Activated CD4-positive, alpha-beta T cell treated with anti-CD3 and anti-CD28 coated beads, Interleukin-2, amount 10 ng/mL, durations not matched to agents 24 days and 14 days (primary cell): ENCODE measurements at places on chromosomes 2 and 18. TPM values are rescaled to one million over a fixed set of nuclear protein-coding genes. Genes with fewer than 3 reads are reported as not detected.

DNA sequence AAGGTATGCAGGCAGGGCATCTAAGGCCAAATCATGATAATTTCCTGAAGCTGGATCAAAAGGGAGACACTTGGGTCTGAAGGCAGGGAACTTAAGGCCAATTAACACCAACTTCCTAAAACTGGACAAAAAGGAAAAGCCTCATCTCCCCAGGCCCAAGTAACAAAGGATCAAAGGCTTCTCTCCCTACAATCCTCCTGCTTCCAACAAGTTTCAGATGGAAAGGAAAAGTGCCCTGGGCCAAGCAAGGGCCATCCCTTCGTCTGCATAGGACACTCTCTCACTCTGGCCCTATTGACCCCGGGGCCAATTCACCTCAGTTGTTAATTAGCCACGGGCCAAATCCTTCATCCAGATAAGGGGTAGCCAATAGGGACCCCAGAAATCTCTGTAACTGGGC, 1335.8 kb upstream of the CDH2 start:
- DNase-seq: no peak

DNA sequence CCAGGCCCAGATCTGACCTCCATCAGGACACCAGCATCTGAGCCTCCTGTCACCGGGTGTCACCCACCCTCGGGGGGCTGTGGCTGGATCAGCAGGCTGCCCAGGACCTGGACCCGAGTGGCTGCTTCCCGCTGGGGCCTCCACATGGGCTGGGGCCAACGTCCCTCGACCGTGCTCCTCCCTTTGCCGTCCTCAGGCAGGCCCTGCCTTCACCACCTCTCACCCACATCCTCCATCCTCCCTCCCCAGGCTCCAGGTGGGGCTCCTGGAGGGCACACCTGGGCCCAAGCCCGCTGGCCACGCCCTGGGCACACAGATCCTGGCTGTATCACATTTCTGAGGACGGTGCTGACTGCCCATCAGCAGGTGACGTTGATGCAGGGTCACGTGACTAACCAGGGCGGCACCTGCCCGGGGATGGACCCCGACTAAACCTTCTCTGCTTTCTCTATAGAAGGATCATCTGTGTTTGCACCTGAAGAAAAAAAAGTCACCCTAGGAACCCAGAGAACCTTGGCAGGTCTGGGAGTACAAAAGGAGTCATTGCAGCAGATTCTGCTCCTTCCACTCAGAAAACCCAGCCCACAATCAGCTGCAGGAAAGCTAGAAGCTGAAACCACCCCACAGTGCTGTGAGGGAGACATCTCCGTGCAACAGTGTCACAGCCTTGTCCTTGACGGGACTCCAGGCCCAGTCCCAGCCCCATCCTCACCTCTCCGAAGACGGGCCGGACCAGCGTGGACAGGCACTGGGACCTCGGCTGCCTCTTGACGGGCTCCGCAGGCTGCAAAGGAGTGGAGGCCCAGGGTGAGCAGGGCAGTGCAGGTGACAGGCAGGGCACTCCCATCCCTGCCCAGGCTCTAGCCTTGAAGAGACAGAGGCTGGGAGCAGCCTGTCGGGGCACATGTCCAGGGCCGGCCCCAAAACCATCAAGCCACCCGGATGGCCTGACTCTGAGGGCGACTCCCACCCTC, 11.2 kb downstream of the STK25 start:
- DNase-seq: no peak

- DNase-seq: no peak
Observed at GRCh38 chr2:40401896-40402295, 50.0 kb downstream of the SLC8A1 start.

- no peak for DNase-seq
Observed at GRCh38 chr18:3663870-3664512, 214.0 kb downstream of the TGIF1 start.

GRCh38 chr2:165920748-165921147, 32.8 kb downstream of the TTC21B start:
- DNase-seq: no peak

- DNase-seq: no peak
Observed at GRCh38 chr18:24516261-24516660, 55.8 kb downstream of the HRH4 start.

SPDYA gene
- 1.9 TPM in 2 replicates for total RNA-seq
